Hematopoietic multipotent progenitor cell treated with erythropoietin and hydrocortisone succinate and interleukin-3 and kit ligand, for 6 days (in vitro differentiated cells): ENCODE measurements at places on chromosomes 5 and 9.

GRCh38 chr5:74949976-74950375 lies 83.8 kb upstream of the FAM169A start:
- no peak for DNase-seq

DNA sequence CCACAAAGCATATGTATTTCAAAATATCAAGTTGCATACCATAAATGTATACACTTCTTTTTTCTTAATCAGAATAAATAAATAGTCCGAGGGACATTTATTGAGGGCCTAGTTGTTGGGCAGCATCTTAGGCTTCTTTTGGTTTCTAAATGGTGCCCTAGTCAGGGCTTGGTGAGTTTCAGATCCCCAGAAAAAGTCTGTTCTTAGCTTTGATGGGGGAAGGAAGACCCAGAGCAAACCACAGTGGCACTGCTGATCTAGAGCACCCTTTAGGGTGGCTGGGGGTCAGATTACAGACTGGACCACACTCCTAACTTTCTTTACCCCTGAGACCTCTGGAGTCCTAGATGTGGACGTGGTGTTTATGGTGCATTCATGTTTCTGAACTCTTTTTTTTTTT lies 97.8 kb downstream of the C9orf152 start:
- no peak for DNase-seq

DNA sequence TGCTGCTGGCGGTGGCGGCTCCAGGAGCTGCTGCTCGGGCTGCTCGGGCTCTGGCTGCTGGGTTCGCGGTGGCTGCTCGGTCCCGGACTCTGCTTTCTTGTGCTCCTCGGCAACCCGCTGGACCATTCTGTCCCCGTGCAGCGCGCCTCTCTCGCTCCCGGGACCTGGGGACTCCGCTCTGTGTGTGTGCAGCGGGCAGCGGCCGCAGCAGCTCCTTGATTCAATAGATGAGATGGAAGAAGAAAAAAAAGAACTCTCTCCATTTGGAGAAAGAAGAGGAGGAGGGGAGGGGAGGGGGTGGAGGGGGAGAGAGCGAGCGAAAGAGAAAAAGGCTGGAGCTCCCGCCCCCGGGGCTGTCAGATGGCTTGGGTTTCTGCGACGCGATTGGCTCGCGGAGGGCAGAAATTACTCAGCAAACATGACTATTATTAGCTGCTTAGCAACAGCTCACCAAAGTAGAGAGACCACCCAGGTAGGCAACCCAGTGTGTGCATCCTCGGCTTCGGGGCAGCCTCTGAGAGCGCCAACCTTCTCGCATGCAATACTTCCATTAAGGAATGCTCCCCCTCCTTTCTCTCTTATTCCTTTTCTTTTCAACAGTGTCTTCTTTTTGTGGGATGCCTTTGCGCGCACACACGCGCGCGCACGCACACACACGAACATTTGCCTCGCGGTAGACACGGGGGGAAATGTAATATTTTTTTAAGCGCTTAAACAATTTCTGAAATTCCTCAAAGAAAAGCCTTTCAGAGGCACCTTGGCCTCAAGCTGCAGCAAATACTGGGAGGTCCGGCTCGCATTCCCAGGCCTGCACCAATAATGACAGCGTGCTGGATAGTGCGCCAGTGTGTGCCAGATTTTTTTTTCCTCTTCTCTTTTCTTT lies 7.6 kb downstream of the PTCH1 start:
- DNase-seq, result peak; percentile 25

GRCh38 chr5:33761139-33761538 lies 130.7 kb downstream of the ADAMTS12 start:
- no peak for DNase-seq

GRCh38 chr9:97502222-97502983 lies 937 bp downstream of the TMOD1 start:
- DNase-seq, result peak; percentile 40

GRCh38 chr5:9533562-9534364 lies 12.1 kb downstream of the SEMA5A start:
- no peak for DNase-seq

DNA sequence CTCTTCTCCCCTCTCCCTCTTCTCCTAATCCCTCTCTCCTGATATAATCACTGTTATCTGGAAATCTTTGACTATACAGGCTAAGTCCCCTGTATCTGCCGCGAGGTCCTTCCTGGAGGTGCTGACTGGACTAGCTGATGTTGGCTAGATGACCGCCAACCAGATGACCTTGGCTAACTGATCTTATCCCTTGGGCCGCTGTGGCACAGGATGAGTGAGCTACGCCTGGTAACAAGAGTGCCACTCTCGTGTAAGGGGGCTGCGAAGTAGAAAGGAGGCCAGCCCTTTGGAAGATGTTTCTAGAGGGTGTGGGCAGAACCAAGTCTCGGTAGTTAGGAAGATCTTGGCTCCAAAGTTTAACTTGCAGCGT lies 345 bp upstream of the PRRC1 start:
- no peak for DNase-seq

GRCh38 chr5:6302075-6302474 lies 76.3 kb downstream of the MED10 start:
- DNase-seq, result no peak

GRCh38 chr5:77310494-77311213 lies 100.2 kb downstream of the PDE8B start:
- no peak for DNase-seq

DNA sequence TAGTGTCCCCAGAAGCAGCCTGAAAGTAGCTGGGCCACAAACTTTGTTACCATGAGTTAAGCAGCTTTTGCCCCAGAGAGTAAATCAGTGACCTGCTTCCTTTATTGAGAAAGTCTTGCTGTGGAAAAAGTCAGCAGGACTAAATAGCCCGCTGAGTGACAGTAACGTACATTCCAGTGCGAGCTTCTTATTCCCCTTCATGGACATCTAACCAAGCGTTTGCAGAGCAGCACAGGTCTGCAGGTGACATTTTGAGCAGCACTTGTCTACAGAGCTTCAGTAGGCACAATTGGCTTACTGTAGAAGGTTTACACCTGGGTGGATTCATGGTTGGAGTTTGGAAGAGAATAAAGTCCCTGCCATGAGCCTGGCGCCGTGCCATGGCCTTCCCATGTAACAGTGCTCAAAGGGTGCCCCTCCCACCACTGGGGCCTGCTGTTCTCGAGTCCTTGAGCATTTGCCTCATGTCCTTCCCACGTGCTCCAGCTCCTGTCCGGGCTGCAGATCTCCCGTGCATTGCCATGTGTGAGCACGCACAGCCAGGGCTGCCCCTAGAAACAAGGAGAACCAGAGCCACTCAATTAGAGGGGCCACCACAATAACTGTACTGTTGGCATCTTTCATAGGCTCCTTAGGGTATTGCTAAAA lies 41.3 kb upstream of the GRHPR start:
- no peak for DNase-seq

DNA sequence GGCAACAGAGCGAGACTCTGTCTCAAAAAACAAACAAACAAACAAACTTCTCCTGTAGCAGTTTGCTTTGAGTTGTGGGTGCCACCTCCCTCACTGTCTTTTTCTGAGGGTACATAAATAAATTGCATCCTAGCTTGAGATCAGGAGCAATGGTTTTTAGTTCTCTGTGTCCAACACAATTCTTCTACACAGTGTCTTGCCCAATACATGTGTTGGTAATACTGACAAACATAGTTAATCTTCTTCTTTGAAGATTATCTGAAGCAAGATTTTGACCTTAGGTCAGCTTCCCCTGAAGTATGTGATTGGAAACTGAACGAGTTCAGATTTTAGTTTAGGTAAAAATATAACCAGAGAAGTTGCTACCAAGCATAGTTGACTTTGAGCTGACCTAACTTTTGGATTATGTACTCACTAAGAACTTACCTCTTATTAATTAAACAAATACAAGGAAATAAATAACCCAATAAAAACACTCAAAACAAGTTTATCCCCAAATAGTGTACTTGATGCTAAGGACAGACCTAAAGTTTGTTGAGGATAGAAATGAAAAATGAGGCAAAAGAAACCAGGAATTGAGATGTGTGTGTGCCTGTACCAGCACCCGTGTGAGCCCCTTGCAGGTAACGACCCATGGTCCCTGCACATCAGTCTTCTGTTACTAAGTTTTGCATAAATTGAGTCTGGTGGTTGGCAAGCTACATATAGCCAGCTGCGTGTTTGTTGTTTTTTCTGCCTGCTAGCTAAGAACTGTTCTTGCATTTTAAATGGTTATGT lies 16.2 kb downstream of the TJP2 start:
- DNase-seq, result no peak

DNA sequence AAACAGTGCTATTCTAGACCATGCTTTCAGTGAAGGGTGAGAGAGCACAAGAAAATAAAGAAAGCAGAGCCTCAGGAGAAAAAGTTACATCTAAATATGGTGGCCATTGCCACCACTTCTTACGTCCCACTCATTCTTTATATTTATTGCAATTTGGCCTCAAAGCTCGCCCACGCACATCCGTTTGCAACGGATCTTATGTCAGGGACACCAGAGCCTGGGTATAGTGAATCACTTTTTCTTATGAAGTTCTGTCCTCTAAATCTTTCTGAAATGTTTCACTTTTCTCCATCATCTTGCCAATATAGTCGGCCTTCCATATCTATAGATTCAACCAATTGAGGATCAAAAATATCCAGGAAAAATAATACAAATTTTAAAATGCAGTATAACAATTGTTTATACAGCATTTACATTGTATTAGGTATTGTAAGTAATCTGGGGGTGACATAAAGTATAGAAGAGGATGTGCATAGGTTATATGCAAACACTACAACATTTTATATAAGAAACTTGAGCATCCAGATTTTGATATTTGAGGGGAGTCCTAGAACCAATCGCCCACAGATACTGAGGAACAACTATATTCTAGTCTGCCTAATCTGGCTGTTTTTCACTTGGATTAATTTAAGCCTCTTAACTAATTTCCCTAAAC lies 35.2 kb downstream of the GOLPH3 start:
- no peak for DNase-seq

GRCh38 chr5:143453720-143454119 lies 50.2 kb upstream of the NR3C1 start:
- no peak for DNase-seq

- no peak for DNase-seq
Observed at GRCh38 chr5:151238303-151238741, 14.4 kb upstream of the CCDC69 start.

DNA sequence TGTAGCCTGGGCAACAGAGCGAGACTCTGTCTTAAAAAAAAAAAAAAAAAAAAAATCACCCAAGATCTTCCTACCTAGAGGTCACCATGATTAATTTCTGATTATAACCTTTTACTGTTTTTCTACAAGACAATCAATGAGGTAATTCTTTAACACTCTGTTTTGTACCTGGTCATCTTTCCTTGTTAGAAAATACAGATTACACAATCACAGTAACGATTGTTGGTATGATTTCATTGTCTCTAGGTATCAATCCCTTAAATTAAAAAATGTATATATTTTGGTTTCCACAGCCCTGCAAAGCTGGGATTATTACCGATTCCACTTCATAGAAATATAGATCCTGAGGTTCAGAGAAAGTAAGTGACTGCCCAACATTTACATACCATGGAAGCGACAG lies 8.3 kb upstream of the ATG10 start:
- DNase-seq, result no peak

GRCh38 chr9:36141288-36141687 lies 4.8 kb downstream of the GLIPR2 start:
- DNase-seq, result peak; percentile 43

DNA sequence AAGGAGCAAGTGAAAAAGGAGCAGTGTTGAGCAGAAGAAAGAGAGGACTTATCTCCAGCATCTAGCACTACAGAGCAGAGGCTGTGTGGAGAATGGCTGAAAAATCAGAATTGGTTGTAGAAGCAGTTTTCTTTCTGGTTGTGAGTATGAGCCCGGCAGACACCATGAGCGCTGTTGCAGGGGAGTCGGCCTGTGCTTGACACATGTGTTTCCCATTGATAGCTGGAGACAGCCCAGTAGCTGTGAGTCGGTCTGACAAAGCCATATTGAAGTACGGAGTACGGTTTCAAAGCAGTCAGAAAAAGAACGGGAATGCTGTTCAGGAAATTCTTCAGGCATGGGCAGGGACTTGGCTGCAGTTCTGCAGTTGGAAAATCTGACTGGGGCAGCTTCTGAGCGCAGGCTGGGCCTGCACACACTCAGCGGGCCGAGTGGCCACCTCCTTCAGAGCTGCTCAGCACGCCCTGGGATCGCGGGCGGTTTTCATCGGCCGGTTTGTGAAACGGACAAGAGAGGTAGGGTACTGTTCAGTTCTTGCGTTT lies at the start of gene SGCD:
TSS of gene SGCD (plus strand) at position 447 of the 542 bp plus-strand sequence.
- DNase-seq, result no peak

GRCh38 chr9:70073193-70073592 lies 29.5 kb downstream of the MAMDC2 start:
- DNase-seq, result no peak

DNA sequence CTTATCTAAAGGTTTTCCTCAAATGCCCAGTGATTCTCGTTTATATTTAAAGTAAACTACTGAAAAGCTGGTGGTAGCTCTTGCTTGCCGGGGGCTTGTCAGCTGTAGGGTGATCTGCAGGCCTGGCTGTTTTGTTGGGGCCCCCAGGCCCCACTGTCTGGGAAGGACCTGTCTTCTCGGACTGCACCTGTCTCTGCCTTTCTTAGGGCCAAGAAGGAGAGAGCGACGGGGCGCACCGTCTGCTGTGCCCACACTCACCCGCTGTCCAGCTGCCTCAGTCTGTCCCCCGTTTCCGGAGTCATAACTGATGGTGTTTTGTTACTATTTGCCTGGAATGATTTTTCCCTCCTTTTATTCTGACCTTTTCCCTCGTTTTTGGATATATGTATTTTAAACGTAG lies 94.1 kb upstream of the CACNA1B start:
- DNase-seq, result no peak

DNA sequence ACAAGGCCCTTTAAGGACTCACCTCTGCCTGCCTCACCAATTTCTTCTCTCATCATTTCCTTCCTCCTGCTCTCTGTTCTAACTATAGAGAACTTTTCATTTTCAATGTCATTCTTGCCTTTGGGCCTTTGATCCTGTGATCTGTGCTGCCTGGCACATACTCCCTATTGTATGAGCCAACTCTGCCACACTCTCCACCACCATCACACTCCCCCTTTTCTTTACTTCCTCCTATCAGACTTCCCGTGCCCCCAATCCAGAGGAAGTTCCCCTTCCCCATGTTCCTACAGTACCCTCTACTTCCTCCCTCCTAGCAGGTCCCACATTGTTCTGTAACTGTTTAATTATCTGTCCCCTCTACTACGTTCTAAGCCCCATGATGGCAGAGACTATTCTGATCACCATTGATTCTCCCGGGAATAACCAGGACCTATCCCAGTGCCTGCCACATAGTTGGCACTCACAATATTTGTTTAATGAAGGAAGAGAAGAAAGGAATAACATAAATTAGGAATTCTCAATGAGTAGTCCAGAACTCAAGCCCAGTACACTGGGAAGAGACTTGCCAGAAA lies 27.5 kb downstream of the ADAM19 start:
- DNase-seq, result no peak

GRCh38 chr5:6365142-6365976 lies 13.0 kb downstream of the MED10 start:
- no peak for DNase-seq

- no peak for DNase-seq
Observed at GRCh38 chr5:140548300-140548688, 832 bp downstream of the EIF4EBP3 start.
